ENCODE measurements at places on chromosomes 12 and 14.

GRCh38 chr12:54360717-54361456 is 3.4 kb downstream of the GPR84 start:
- no peak for DNase-seq

DNA sequence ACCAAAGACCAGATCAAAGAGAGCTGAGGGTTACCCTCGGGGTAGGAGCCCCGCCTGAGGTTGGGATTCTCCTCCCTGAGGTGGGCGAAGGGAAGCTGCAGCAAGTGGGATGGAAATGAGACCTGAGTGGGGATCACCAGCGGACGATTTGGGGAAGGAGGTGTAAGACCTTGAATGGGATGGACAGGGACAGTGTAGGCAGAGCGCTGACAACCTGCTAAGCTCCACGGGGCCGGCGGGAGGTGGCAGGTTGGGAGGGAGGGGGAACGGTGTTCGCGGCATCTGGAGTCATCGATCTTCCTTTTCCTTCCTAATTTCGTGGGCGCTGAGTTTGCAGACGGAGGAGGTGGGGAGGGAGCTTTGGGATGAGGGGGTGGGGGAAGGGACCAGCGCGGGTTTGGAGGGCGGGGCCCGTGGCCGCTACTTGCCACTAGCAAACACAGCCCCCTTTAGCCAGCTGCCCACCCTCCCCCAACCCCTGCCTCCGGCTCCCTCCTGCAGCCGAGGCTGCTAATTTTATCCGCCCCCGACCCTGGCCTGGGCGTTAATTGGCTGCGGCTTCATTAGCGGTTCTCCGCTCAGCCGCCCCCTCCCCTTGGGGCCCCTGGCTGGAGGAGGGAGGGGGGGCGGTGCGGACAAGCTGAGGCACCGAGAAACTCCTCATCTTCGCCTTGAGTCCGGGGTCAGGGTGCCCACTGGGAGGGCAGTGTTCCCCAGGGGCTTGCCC is 2.8 kb upstream of the SHMT2 start:
- DNase-seq = no peak

DNA sequence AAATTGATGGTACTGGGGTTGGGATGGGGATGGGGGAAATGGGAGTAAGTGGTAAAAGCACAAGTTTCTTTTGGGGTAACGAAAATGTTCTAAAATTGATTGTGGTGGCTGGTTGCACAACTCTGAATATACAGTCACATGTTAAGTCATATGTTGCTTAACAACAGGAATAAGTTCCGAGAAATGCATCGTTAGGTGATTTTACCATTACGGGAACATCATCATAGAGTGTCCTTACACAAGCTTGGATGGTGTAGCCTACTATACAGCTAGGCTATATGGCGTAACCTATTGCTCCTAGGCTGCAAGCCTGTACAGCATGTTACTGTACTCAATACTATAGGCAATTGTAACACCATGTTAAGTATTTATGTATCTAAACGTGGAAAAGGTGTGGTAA is 31.0 kb downstream of the ITGA7 start:
- DNase-seq = no peak

DNA sequence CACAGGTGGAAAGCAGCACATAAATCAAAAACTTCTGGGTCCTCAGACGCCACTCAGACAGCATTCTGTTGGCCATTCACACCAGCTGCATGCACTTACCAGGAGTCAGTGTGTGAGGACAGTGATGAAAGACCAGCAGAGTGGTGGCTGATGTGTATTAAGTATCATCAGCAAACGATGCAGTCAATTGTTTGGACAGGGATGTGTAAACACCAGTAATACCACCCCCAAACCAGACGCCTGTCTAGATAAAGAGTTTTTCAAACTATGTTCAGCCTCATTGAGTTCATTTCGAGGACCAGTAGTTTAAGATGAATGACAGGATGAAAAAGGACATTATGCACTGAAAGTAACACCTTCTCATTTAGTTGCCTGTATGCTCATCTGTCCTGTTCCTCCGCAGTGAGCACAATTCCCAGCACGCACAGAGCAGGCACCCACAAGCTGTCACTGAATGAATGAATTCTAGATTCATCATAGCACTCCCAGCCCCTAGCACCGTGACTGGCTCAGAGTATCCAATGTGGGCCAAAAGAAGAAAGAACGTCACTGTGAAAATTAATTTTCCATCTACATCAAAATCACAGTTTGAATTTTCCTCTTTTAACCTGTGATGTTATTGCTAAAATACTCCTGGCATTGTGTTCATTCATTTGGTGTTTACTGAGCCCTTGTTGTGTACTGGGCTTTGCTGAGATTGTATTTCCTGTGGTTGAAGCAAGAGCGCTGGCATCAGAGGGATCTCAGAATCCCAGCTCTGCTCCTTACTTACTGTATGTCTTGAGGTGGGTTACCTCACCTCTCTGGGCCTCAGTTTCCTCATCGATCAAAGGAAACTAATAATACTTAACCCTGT is 124.8 kb upstream of the NOS1 start:
- DNase-seq = no peak

DNA sequence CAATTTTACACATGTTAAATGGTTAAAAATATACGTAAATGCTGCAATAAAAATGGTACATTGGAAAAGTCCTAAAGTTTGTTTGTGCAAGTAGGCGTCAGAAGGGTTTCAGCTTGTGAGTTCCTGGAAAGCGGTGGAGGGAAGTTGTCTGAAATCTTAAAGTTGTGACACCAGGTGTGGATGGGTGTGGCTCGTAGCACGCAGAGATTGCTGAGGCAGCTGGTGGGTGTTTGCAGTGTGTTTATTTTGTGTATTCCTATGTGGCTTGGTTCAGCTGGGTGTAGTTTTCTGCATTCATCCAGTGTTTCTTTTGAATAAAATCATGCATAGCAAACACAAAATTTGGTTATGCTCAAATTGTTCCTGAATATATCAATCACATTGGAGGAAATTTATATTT is 136.8 kb upstream of the TBX3 start:
- no peak for DNase-seq

- DNase-seq = no peak
These were observed 211.7 kb upstream of the FKBP4 start for GRCh38 chr12:2583091-2583497.

- DNase-seq = no peak
These were observed 24.6 kb downstream of the TPCN1 start for GRCh38 chr12:113245695-113246477.

- DNase-seq = no peak
These were observed 91.8 kb downstream of the ITPK1 start for GRCh38 chr14:93023802-93024434.

DNA sequence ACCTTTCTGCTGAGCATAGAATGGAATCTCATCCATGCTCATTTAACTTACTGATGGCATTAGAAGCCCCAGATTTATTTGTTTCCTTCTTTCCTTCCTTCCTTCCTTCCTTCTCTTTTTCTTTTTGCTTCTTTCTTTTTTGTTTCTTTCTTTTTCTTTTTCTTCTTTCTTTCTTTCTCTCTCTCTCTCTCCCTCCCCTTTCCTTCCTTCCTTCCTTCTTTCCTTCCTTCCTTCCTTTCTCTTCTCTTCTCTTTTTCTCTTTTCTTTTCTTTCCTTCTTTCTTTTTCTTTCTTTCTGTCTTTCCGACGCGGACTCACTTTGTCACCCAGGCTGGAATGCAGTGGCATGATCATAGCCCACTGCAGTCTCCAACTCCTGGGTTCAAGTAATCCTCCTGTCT is 55.9 kb downstream of the C12orf75 start:
- no peak for DNase-seq

DNA sequence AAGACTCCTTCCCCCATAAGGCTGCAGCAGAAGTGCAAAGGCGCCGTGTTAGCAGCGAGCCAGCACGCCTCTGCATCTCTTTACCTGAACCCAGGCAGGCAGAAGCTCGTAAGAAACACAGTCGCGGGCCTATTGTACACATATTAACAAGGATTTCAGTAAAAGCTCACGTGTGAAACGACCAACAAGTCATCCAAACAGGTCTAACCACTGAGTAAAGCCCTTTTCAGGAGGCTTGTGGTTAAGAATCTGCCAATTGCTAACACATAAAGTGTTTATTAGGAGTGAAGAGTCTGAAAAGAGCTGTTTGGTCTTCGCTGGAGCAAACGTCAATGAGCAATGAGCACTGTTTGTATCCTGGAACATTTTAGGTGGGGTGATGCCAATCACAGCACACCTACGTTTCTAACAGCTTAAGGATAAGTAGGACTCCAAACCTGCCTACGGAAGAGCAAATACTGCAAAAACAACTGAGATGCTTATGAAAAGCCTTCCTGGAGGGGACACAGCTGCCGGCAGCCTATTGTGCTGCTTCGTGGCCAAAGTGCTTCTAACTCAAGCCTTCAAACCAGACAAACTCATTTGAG is 43.1 kb downstream of the PRKAB1 start:
- DNase-seq = no peak

- DNase-seq = no peak
These were observed 33.5 kb upstream of the C12orf42 start for GRCh38 chr12:103529306-103529705.

DNA sequence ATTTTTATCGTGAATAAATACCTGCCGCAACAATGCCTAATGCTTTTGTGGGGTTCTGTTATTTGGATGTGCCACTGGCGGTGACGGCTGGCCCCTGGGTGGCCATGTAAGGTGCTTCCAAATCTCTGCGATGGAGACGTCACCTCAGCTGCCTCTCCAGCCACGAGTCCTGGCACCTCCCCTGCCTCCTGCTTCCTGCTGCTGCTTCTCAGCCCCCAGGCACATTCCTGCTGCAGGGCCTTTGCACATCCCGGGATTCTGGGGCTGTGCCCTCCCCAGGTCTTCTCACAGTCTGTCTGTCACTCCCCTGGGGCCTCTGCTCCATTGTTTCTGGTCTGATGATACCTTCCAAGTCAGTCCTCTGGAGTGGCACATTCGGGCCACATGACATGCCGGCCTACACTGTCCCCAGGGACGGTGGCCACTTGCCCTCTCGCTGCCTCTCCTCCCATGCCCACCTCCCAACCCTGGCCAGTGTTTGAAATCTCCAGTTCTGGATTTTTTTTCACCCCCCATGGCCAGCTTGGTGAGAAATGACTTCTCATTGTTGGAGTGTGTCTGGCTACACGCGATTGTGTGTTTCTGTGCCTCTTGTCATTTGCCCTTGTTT is 151.8 kb downstream of the KIF26A start:
- DNase-seq = no peak

DNA sequence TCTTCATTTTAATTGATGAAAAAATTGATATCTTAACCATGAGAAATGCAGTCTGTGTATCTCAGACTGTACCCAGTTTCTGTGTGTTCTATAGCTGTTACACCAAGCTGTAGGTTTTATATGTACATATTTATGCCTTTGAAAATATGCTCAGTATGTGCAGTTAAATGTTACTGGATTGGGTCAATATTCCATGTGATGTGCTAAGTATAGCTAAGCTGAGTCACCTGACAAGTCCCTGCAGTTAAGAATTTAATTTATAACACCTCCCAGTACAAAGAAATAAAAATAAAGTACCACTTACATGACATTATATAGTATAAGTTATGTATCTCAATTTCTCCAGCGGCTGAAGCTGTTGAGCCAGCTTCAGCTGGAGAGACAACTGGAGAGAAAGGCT is 984.0 kb downstream of the GALC start:
- DNase-seq = no peak

- no peak for DNase-seq
These were observed 225.5 kb downstream of the ERC1 start for GRCh38 chr12:1216560-1216959.

- no peak for DNase-seq
These were observed 27.6 kb downstream of the BICD1 start for GRCh38 chr12:32134101-32134888.

DNA sequence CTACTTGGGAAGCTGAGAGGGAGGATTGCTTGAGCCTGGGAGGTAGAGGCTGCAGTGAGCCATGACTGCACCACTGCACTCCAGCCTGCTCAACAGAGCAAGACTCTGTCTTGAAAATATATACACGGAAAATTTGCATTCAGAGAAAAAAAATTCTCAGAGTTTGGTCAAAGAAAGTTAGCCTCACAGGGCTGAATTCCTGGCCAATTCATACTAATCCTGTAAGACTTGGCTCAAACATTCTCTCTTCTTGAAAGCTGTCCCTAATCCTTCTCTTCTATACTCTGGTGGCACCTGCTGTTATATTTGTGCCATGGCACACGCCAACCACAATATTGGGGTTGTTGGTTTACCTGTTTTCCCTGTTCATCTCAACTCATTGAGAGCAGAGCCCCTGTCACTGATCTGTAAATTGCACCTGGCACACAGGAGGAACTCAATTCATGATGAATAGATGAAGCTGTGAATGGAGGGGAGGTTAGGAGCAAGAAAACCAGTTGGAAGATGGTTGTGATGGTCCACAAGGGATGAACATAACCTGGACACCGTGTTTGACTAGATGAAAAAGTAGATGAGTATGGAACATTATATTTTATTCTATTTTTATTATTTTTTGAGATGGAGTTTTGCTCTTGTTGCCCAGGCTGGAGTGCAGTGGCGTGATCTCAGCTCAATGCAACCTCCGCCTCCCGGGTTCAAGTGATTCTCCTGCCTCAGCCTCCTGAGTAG is 36.8 kb upstream of the SPTSSA start:
- DNase-seq = no peak

- DNase-seq = no peak
These were observed 6.7 kb upstream of the SLC15A4 start for GRCh38 chr12:128830505-128830893.

- DNase-seq = no peak
These were observed 53.9 kb downstream of the METTL25 start for GRCh38 chr12:82412246-82412645.

GRCh38 chr14:74456684-74457564 is 30.9 kb upstream of the SYNDIG1L start:
- DNase-seq = no peak

DNA sequence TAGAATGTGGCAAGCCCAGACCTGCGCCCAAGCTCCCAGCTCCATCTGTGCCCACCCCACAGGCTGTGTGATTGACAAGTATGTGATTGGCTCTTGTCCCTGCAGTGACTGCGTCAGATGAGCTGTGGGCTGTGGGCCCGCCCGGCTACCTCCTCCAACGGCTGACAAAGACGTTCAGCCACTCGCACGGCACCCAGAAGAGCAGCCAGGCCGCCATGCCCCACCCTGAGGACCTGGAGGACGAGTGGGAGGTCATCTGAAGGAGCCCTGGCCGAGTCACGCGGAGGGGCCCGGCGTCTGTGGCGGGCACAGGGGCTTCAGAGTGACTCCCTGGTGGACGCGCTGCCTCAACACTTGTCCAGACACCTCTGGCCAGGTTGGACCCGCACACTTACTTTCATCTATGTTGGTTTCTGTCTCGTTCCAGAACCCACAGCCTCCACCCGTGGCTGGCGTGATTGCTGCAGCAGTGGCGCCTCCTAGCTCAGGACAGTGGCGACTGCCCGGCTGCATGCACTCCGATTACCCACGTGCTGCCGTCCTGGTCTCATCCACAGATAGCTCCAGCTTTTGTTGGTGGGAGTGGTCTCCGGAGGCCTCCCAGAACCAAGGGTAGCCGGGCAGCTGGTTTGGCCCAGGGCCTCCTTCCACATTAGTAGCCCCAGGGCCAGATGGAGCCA is 11.4 kb downstream of the ANKRD9 start:
- DNase-seq = no peak

- DNase-seq = no peak
These were observed 35.5 kb downstream of the FBLN5 start for GRCh38 chr14:91912035-91912434.

GRCh38 chr12:95571369-95571768 is 20.1 kb upstream of the USP44 start:
- no peak for DNase-seq
